ENCODE measurements at places on chromosomes 1 and 21.

- no peak for DNase-seq
Observed at GRCh38 chr1:174174461-174175329, 15.4 kb downstream of the RABGAP1L start.

DNA sequence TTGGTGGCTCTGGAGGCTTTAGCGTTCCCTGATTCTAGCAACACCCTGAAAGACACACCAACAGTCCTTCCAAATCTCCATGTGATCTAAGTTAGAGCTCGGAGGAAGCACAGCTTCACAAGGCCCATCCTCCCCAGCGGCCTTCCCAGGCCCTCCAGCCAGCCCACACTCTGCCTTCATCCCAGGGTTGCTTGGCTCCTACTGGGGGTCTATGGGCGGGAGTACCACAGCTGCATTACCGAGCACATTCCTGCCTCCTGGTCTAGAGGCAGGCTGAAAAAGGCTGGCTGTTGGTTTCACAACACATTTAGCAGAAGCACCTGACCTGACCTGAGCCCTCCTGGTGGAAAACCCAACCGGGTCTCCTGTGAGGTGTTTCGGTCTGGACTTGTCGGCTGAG lies 54.7 kb upstream of the TRIM67 start:
- DNase-seq: no peak

DNA sequence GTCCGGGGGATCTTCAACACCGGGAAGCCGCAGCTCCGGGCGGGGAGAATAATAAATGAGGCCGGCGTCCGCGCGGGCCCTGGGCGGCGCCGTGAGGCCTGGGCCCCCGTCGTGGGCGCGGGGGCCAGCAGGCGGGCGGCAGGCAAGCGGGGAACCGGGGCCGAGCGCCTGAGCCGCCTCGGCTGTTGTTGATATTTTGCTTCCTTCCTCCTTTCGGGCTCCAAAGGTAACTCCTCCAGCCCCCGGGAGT lies at the start of gene MEF2D:
TSS of gene MEF2D (minus strand) at position 233 of the 250 bp plus-strand sequence. CDS start 17,483 bp downstream, outside the sequence.
- DNase-seq: no peak

DNA sequence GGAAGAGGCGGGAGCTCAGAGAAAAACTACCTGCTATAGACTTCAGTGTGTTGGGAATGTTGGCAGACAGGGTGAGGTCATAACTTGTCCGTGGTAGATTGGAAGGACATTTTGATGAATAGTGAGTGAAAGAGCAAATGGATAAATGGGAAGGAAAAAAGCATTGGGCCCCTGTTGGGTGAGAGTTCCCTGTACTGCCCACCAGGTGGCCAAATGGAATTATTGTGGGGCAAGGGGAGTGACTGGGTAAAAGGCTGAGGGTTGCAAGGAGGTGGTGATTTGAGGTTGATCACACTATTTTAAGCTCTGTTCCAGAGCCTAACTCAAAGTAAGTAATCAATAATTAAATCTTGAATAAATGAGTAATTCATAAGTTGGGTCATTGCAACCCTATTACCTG lies 60.4 kb downstream of the MRPS6 start:
- DNase-seq: no peak

- DNase-seq: no peak
Observed at GRCh38 chr1:235450886-235451483, 53.3 kb downstream of the B3GALNT2 start.

GRCh38 chr1:91383456-91383855 lies 21.2 kb downstream of the HFM1 start:
- DNase-seq: no peak

- DNase-seq: peak; percentile 22
Observed at GRCh38 chr1:150235294-150235851, 539 bp downstream of the ANP32E start.
